ENCODE measurements at places on chromosomes 7 and 10. TPM values are rescaled to one million over a fixed set of nuclear protein-coding genes. Genes with fewer than 3 reads are reported as not detected.

DNA sequence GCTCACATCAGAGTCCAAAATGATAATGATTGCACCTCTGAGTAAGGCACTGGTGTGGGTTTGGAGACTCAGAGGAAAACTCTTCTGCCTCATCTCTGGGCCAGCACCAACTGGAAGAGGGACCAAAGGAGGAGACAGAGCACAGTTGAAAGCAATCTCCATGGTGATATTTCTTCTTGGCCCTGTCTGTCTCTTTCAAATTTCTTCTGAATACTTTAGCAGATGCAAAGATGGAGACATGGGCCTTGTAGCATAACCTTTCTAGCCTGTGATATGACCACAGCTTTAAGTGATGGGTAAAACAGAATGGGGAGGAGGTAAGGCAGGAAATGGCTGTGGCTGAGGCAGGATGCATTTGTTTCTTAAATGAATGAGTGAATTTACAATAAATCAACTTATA, 12.2 kb upstream of the GIMAP7 start:
- DNase-seq, result no peak

DNA sequence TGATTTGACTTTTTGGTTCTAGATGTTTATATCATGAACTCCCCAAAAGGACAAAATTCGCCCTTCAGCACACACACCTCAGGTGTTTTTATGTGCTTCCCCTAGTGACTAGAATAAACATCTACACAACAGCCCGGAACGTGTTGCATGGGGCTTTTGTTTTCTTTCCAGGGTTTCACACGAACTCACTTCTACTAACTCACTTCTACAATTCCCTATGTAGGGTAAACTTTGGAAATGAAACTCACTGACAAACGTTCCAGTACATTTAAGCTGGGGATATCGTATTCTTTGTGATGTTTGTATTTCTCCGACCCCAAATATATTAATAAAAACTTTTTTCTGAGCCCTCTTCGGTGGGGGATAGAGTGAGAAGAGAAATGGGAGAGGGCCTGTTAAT, 1.4 kb downstream of the TRA2A start:
- DNase-seq, result peak; percentile 44

- DNase-seq, result peak; percentile 58
These were observed 27.8 kb downstream of the NKX2-3 start for GRCh38 chr10:99560277-99561126.

DNA sequence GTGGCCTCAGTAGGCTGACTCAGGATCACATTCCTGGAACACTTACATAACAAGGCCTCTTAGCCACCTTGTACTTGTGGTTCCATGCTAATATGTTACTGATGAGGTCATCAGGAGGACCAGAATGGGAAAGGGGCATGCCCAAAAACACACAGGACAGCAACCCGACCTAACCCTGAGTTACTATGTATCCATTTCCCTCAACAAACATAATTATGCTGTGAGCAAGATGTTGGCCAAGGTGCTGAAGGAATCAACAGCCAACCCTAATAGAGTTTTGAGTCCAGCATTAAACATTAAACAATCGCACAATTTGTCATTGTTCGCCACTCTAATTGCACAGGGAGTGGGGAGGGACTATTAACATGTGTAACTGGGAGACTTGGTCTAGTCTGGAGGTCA, 129.4 kb downstream of the PLPP4 start:
- DNase-seq, result no peak

ANXA8 gene
- 3.9 TPM for total RNA-seq

DNA sequence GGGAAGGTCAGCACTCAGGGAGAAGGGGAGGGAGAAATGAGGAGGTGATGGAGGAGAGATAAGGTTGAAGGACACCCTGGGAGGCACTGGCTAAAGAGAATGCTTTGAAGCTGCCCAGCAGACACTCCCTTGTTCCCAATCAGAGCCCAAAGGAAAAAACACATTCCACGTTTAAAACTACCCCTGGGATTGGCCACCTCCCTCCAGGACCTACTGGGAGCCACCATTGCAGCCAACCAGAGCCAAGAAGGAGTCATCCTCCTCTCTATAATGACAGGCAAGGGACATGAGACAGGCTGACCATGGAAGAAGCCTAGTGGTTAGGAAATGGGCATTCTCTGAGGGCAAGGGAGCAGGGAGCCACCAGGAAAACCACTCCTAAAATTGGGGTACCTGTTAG, 43.8 kb downstream of the MYO1G start:
- DNase-seq, result no peak

OR2A2 gene
- not detected for total RNA-seq

DNA sequence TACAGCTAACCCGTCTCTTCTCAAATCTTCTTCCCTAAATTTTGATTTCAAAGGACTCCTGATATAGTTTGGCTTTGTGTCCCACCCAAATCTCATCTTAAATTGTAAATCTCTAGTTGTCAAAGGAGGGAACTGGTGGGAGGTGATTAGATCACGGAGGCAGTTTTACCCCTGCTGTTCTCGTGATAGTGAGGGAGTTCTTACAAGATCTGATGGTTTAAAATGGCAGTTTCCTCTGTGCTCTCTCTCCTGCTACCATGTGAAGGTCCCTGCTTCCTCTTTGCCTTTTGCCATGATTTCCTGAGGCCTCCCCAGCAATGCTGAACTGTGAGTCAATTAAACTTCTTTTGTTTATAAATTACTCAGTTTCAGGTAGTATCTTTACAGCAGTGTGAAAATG, 269.3 kb downstream of the POLR1F start:
- DNase-seq, result no peak

GRCh38 chr7:35906191-35906908, 105.5 kb downstream of the SEPTIN7 start:
- DNase-seq, result peak; percentile 87

ERV3-1 gene
- total RNA-seq, result 12.1 TPM

CXCL12 gene
- 69.9 TPM for total RNA-seq

- DNase-seq, result no peak
These were observed 14.9 kb downstream of the STRA8 start for GRCh38 chr7:135248546-135248945.

DNA sequence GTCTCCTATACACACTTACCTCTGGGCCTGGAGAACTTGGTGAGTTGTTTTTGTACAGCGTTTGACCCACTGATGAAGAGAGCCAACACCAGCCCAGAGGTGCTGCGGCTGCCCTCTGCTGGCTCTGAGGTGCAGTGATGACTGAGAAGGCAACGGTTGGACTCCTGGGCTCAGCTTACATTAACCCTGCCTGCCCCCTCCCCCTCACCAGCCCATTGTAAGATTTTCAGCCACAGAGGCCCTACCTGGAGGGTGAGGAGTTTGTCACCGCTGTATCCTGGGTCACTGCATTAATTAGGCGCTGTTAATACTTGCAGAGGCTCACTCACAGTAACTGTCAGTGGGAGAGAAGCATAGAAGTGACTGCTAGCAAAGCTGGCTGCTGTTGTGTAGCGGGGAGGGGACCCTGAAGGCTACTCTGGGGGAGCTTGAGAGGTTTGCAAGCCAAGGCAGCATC, 19.0 kb upstream of the ANKRD2 start:
- peak; percentile 63 for DNase-seq

FAM241B gene
- not detected for total RNA-seq

GRCh38 chr7:151631570-151631952, 111.9 kb upstream of the RHEB start:
- DNase-seq, result peak; percentile 47

GIMAP1 gene
- not detected for total RNA-seq

DNA sequence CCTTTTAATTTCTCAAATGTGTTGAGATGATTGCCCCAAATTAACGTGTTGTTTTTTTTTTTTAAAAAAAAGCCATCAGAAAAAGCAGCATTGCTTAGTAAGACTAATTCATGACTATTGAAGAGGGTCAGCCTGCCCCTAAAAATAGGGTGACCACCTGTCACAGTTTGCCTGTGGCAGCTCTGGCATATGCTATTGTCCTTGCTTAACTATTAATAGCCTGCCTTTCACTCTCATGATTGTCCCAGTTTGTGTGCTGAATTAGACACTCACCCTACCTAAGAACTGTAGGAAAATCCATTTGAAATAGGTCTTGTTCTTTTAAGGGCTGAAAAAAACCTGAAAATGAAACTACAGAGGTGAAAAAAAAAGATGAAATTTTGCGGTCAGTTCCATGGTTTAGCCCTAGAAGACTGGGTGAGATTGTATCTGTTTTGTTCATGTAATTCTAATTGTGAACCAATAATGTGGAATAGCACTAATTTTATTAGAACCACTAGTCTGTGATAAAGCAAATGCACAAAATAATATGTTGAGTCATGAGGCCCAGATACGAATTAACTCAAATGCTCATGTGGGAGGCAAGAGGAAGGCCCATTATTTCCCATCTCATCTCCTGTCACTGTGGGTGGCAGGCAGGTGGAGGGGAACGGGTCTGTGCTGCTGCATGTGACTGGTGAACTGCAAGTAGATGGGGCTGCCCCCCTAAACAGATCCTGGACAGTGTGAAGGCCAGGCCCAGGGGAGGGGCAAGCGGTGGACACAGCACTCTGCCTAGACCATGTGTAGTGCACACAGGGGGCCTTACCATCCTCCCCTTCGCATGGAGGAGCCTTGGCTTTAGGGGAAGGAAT, 265.4 kb upstream of the NFE2L3 start:
- no peak for DNase-seq

- DNase-seq, result no peak
These were observed 302.1 kb downstream of the CACNA2D1 start for GRCh38 chr7:82141427-82141826.

NCOA4 gene
- total RNA-seq, result 163 TPM

WIPF3 gene
- under 0.01 TPM for total RNA-seq

- DNase-seq, result no peak
These were observed 42.6 kb downstream of the DRGX start for GRCh38 chr10:49353026-49353894.

- DNase-seq, result peak; percentile 7
These were observed 980 bp downstream of the ADAM8 start for GRCh38 chr10:133275684-133276092.

- no peak for DNase-seq
These were observed 510.4 kb downstream of the SUGCT start for GRCh38 chr7:40645197-40645596.

LIPN gene
- total RNA-seq, result not detected

GRCh38 chr10:125494651-125495239, 188.2 kb downstream of the TEX36 start:
- no peak for DNase-seq

- no peak for DNase-seq
These were observed 10.7 kb upstream of the GJD4 start for GRCh38 chr10:35594115-35595079.

DNA sequence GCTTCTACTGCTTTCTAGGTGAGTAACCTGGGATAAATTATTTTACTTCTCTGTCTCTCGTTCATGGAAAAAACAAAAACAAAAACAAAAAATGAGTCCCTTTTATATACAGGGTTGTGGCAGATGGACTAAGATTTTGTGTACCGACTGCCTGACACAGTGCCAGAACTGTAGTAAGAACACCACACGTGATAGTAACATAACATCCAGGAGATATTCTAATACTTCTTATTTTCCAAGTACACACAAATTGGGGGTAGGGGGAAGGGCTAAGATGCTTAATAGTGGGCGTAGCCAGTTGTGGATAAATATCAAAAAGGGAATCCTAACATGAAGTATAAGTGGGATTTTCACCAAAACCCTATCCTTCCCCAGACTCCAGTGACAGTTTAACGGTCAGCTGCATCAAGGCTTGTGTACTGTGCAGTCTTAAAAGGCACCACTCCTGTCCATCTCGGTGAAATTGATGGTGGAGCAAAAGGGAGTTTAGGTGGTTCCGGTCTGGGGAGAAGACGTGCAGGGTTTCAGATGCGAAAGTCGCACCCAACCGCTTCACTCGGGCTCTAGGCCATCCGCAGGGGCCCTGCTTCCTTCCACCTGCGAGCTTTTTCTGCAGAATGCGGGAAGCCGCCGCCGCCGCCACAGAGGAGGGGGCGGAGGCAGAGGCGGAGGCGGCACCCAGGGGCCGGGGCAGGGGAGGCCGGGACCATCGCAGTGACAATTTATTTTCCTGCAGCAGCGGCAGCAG, at the start of gene STAMBPL1:
Gene STAMBPL1 (plus strand): TSS at position 712 of the 748 bp plus-strand sequence. CDS start 21,464 bp downstream, outside the sequence.
- peak; percentile 42 for DNase-seq

NEBL gene
- total RNA-seq, result under 0.01 TPM

DNA sequence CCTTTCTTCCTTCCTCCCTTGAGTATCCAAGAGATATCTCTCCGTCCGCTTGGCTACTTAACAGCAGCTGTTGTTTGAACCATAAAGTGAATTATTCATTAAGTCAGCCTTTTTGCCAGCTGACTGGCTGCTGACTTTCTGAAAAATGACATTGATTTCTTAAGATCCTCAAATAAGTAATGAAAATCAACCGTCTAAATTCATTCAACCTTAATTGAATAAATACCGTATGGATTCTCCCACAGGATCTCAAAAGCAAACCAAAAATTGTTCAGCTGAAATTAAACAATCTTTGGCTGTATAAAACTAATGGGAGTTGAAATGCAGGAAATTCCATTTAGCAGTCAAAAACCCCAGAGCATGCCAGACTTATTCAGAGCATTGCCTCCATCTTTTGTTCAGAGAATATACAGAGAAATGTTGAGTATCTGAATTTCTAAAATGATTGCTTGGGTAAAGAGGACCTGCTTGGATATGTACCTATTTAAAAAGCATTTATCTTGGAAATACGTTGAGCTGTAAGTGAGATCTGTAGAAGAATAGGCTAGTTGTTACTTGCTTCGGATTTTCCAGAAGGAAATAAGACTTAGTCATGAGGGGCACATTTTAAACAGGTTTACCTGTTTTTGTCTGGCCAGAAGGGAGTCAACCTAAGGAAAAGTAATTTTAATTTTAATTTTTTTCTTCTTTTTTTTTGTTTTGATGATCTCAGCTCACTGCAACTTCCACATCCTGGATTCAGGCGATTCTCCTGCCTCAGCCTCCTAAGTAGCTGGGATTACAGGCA, 136.2 kb downstream of the PLXDC2 start:
- DNase-seq, result no peak

DNA sequence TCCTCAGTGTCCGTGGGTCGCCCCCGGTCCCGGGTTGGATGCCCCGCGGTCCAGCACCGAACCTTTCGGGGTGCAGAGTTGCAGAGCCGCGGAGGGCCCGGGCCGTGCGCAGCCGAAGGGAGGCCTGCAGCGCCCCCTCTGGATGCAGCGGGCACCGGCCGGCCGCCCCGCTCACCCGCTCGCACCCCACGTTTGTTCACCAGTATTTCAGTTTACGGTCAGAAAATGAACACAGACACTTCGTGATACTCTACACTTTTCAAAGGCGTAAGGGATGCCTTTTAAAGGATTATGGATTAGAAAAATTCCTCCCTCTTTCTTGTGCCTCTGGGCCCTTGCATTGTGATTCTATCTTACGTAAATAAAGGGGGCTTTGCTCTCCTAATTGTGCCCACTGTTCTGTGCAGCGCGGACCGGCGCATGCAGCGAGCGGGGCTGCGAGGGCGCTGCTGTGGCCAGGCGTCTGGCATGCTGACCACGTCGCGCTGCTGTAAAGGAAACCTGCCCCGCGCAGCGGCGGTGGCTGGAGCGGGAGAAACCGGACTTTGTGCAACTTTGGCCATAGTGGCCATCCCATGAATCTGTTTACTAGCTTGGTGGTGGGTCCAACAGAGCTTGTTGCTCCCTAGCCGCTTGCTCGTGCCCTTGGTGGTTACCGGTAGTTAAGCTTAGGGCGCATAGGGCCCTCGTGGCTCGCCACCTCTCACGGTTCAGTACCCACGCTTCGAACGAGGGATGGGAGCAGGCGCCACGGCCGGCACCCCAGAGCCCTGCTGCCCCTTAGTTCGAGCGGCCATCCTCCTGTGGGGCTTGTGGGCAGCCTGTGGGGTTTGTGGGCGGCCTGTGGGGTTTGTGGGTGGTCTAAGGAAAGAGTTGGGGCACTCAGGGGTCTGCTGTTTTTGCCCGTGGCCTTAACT, 739 bp upstream of the MEST start:
- DNase-seq, result peak; percentile 62

GRCh38 chr7:91267171-91267955, 3.1 kb downstream of the FZD1 start:
- no peak for DNase-seq

GRCh38 chr10:100733329-100733728, 12.1 kb upstream of the PAX2 start:
- DNase-seq, result no peak
